ENCODE measurements at places on chromosomes 4 and X. TPM values are rescaled to one million over a fixed set of nuclear protein-coding genes. Genes with fewer than 3 reads are reported as not detected.

MAP3K15 gene
- total RNA-seq: 0.57 TPM

DNA sequence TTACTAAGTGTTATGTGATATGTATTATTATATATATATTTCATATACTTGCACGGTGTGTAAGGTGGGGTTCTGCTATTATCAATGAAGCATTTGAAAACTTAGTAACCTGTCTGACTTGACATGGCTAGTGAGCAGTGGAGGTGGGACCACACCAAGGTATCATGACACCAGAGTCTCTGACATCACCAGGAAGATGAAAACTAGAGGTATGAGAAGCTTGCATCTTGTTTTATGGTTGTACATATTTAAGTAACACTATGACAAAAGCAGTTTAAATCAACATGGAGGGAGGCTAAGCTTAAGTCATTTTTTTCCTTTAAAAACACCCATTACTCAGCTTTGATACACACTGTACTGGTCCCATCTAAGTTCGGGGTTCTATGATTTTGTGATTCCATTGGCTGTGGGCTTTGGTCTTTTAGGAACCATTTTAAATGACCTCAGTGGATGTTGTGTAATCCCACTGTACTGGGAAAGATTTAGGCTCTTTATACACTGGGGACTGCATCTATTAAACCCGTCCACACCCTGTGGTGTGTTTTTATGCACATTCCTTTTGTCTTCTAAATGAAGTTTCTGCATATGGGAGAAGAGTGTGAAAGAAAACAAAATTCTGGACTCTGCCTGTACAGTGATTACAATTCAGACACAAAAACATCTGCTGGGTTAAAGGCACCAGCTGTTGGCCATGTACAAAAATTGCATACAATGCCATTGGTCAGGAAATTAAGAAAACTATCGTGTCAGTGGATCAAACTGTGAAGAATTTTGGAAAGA is 570.6 kb downstream of the SPRY1 start:
- no peak for DNase-seq

PLXNB3 gene
- 1.0 TPM for total RNA-seq

MGARP gene
- total RNA-seq: 2.0 TPM

GRCh38 chr4:104486716-104487504 is 7.8 kb downstream of the CXXC4 start:
- no peak for DNase-seq

CFI gene
- total RNA-seq: 1.7 TPM

MTNR1A gene
- total RNA-seq: not detected

Data from Daoy (cell line).